Activated CD4-positive, alpha-beta T cell treated with anti-CD3 and anti-CD28 coated beads for 48 hours (primary cell): ENCODE measurements at places on chromosomes 1 and 21.
A peak's percentile ranks its signal among the peaks of the same experiment; 100 is the strongest.

DNA sequence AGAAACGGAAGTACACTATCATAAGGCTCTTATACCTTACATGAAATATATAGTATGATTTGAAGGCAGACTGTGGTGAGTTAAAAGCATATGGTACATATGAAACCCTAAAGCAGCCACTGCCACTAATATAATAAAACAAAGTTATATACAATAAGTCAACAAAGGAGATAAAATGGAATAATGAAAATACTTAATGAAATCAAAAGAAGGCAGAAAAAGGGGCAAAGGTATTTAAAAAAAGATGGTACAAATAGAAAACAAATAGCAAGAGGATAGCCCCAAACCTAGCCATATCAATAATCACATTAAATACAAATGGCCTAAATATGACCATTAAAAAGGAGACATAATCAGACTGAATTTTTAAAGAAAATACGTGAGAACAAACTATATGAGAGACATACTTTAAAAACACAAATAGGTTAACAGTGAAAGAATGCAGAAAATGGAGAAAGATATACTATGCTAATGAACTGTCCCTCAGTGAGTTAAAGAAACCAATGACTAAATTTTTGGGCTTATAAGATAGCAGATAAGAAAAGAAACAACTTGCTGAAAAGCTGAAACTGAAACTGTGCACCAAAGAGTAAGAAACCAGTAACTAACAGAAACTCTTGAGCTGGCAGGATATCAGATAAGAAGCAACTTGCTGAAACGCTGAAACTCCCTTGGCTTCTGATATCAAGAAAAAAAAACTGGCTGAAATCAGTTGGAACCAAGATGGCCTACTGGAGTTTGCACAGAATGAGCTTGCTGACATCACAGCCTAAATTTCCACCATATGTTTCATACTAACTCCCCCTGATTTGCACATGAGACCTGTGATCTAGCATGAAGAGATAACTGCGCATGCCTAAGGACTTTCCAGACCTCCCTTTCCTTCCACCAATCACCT is 44.3 kb upstream of the IL10 start:
- DNase-seq: peak; percentile 36

- DNase-seq: no peak
Observed at GRCh38 chr1:169896013-169896412, 2.3 kb upstream of the SCYL3 start.

GRCh38 chr1:117565076-117565556 is 40.7 kb upstream of the TENT5C start:
- no peak for DNase-seq

DNA sequence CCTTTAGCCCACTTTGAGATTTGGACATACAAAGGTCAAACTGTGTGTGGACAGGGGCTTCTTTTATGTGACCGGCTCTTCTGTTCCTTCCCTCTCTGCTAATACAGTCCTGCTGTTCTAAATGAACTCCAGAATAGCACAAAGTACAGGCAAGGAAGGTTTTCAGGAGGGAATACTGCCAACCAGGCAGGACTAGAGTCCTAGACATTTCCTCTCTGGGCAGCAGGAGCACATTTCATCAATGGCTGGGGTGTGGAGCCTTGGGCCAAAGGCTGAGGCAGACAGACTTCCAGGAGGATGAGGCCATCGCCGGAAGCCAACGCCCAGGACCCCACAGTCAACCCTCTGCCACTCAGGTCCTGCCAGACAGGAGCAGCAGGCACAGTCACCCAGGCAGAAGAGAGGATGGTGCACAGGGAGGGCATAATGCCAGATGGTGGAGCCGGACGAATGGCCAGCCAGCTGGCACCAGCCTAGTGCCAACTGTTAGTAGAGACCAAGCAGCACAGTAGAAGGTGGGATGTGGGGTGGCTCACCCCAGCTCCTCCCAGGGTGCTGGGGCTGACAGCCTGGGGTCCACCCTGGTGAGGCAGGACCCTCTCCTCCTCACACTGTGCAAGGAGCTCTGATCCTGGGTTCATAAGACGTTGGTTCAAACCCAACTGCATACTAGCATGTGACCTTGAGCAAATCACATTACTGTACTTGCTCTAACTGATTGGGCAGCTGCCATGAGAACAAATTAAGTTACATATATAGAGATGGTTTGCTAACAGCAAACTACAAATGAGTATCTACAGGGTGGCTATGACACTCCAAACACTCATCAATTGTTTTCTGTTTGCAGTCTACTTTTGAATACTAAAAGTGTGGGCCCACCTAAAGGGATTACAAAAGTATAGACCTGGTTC is 410.7 kb downstream of the SIPA1L2 start:
- DNase-seq: no peak

GRCh38 chr1:79353224-79353623 is 346.7 kb upstream of the ADGRL4 start:
- no peak for DNase-seq

- no peak for DNase-seq
Observed at GRCh38 chr1:86714159-86714558, 9.8 kb downstream of the SH3GLB1 start.

- DNase-seq: no peak
Observed at GRCh38 chr1:198848206-198848605, 209.4 kb downstream of the PTPRC start.

DNA sequence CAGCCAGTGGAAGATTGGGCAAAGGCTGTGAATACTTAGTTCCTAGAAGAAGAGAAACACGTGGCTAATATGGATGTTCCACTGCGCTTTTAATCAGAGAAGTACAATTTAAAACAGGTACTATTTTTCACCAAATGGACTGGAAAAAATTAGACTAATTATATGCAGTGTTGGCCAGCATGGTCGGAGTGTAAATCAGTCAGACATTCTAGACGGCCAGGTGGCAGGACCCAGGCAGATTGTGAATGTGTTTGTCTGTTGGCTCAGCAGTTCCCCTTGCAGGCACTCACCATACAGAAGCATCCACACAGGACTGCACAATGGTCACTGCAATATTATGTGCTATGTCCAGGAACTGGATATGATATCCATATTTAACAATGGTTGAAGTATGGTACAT is 23.9 kb upstream of the SLC25A34 start:
- DNase-seq: no peak

- DNase-seq: peak; percentile 56
Observed at GRCh38 chr1:35883635-35884101, 659 bp downstream of the AGO1 start.

GRCh38 chr1:172180501-172181285 is 239.8 kb upstream of the C1orf105 start:
- DNase-seq: peak; percentile 59

DNA sequence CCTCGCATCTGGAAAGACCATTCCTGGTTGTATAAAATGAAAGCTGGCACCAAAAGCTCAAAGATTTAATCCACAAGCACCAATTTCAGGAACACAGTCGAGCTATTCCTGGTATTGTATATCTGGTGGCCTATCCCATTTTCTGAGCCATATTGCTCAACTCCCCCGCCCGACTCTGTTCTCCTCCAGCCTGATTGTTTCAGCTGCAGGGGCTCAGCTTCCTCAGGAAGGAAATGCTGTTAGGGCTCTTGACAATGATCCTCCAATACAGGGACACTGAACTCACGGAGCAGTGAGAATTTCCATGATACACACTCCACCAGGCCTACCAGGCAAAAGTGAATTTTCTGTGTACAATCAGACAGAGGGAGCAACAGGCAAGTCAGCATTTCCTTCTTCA is 16.9 kb upstream of the TDRD10 start:
- DNase-seq: no peak

DNA sequence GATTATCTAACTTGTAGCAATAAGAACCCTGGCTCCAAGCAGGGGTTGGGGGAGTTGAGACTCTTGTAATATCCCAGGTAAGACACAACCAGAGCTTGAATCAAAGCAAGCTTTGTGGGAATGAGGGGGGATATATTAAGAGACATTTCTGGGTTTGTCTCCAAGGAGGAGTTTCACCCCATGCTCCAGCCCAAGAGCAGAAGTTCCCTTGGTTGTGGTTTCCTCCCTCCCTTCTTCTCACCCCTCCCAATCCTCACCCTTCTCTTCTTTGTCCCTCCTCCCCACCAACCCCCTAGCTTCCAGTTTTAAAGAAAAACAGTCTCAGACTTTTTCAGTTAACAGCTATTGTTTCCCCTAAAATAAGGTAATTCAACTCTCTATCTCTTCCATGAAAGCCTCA is 11.9 kb downstream of the TRAF3IP3 start:
- DNase-seq: no peak

DNA sequence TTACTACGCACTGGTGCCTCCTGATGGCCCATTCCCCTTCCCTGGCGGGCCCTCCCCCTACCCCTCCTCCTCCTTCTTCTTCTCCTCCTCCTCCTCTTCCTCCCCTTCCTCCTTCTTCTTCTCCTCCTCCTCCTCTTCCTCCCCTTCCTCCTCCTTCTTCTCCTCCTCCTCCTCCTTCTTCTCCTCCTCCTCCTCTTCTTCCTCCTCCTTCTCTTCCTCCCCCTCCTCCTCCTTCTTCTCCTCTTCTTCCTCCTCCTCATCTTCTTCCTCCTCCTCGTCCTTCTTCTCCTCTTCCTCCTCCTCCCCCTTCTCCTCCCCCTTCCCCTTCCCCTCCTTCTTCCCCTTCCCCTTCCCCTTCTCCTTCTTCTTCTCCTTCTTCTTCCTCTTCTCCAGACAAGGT is 64.7 kb upstream of the COG2 start:
- DNase-seq: no peak

DNA sequence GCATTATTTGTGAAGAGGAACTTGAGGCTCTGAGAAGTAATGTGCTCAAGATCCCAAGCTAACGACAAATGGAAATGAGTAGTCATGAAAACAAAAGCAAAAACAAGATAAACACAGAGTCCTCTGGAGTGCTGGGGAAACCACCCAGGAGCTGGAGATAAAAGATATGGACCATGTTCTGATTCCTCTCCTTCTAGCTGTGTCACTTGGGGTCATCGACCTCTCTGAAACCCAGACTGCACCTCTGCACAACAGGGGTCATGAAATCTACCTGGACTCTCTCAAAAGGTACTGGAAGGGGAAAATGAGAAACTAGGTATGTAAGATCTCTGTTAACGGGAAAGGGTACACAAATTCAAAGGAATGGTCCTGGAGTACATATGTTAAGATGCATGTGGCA is 6.5 kb downstream of the PGLYRP4 start:
- no peak for DNase-seq

- DNase-seq: no peak
Observed at GRCh38 chr21:36155603-36156338, 853 bp upstream of the DOP1B start.

- no peak for DNase-seq
Observed at GRCh38 chr1:2496087-2496622, 20.1 kb downstream of the PLCH2 start.
